ENCODE measurements at places on chromosomes 1 and 21.

- DNase-seq, result no peak
Measured at GRCh38 chr1:35173909-35174540, 18.9 kb downstream of the SFPQ start.

DNA sequence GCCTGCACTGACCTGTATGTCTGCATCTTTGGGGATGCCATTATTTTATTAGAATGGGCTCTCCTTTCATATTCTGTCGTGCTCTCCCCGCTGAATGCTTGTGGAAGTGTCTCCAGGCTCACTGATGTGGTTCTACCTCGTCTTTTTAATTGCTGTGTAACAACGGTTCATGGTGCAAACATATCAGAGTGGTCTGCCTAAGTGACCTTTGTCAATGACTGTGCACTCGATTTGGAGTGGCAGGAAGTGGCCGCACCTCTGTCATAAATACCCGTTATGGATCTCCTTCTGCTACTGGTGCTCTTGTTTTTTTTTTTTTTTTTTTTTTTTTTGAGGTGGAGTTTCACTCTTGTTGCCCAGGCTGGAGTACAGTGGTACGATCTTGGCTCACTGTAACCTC lies 38.3 kb downstream of the SPSB1 start:
- DNase-seq, result no peak

GRCh38 chr21:44626262-44626661 lies 631 bp upstream of the KRTAP10-9 start:
- DNase-seq, result no peak

DNA sequence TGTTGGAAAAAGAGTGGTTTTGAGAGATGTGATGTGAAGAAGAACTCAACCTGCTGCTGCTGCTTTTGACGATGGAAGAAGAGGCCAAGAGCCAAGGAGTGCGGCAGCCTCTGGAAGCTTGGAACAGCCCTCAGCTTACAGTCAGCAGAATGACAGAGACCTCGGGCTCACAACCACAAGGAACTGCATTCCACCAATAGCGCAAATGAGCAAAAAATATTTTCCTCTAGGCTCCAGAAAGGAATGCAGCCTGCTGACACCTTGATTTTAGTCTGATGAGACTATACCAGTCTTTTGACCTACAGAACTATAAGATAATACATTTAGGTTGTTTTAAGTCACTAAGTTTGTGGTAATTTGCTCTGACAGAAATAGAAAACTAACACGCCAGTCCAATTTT lies 10.2 kb downstream of the SDHB start:
- no peak for DNase-seq

DNA sequence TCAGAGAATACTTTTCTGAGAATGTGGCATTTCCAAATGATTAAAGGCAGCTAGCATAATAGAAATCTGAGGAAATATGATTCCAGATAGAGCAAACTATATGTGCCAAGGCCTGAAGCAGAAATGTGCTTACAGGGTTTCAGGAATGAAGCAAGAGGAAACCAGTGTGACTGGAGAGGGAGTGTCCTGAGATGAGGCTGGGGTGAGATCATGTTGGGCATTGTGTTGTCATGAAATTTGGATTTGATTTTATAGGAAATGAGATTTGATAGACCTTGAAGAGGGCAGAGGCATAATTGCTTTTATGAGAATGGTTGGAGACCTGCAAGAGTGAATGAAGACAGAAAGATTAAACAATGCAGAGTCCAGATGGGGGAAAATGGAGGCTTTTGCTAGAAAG lies 338.1 kb upstream of the SNX7 start:
- peak; percentile 90 for DNase-seq

DNA sequence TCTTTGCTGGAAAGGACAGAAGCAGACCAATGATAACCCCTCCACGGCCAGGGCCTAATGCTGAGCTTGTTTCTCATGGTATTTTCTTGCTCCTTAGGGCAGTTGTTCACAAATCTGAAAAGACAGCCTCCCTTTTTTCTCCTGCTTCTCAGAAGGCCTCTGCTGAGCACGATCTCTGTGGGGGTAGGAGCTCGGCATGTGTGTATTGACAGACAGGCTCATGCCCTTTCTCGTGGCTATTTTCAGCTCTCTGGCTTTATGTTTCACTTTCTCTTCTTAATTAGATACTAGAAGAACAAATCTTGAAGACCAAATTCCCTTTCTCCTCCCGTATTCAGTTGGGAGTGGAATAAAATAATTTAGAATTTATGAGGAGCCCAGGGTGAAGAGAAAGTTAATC lies 768 bp upstream of the RIIAD1 start:
- DNase-seq, result no peak

- no peak for DNase-seq
Measured at GRCh38 chr1:179042087-179042486, 16.4 kb downstream of the FAM20B start.

- DNase-seq, result no peak
Measured at GRCh38 chr21:40070871-40071270, 203.6 kb downstream of the PCP4 start.

DNA sequence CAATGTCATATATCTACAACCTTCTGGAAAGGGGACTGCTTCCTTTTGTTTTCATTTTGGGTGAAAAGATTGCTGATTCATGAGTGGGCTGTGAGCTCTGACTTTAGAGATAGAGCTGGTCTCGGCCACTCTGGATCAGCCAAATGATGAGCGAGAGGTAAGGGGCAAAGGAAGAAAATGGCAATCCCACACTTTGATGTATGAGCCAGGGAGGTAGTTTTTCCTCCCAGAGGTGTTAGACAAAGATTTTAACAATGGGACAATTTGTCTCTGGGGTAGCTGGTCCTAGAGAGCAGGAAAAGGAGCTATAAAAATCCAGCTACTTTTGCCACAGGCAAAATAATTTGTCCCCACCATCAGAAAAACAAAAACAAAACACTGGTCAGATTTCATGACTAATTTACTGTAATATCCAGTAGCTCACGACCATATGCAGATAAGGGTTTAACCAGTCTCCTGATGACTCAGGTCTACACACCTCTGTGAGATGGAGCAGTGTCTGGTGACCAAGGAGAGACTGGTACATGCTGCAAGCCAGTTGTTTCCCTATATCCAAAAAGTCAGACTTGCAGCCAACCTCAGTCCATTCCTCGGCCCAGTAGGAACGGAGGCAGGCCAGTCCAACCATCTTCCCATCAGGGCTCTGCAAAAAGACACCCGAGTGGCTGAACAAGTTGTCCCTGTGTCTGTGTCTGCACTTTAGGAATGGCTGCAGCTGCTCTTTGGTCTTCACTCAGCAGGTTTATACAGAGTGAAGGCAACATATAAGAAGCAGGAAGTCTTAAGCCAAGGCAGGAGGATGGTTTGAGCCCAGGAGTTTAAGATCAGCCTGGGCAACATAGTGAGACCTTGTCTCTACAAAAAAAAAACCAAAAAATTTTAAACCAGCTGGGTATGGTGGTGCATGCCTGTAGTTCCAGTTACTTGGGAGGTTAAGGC lies 29.2 kb downstream of the DNASE2B start:
- DNase-seq, result no peak

DNA sequence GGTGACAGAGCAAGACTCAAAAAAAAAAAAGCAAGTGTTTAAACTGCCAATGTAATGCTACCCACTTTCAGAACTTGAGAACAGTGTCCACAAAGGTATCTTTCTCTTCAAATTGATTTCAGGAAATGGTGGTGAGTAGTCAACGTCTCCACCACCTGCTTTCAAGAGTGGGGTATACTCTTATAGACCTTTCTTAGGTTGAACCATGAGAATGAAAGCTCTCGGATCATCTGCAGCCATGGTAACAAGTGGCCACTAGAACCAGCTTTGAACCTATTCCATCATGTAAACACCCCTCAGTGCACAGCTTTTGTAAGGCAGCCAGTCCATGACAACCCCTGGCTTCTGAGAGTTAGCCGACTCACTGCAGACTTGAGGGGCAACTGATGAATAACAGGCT lies 107.4 kb downstream of the NTPCR start:
- no peak for DNase-seq

GRCh38 chr1:75265792-75266191 lies 131.6 kb downstream of the LHX8 start:
- DNase-seq, result no peak

DNA sequence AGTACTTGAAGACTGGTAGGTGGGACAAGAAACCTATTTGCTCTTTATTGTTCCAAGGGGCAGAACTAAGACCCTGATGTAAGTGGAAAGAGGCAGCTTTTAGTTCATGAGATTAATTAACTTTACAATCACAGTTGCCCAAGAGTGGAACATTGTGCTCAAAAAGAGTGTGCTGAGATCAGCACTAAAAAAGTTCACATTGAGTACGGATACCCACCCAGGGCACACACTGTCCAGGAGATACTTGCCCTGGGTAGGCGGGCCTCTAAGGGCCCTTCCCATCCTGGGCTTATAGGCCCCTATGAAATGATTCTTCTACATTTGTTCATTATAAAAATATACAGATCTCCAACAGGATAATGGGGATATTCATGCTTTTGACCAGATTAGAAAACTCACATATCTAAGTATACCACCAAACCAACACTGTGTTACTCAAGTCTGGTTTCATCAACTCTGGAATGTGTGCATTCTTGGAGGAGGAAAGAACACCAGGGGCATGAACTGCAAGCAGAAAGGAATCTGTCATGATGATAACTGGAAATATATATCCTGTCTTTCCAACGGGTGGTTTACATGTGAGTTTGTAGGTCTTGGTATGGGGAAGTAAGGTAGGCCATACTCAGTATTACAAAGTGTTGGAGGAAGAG lies 626.2 kb downstream of the SMYD3 start:
- DNase-seq, result peak; percentile 20

GRCh38 chr1:183027791-183028190 lies 4.6 kb downstream of the LAMC1 start:
- DNase-seq, result no peak

GRCh38 chr1:163161337-163161736 lies 41.4 kb downstream of the RGS5 start:
- DNase-seq, result no peak

DNA sequence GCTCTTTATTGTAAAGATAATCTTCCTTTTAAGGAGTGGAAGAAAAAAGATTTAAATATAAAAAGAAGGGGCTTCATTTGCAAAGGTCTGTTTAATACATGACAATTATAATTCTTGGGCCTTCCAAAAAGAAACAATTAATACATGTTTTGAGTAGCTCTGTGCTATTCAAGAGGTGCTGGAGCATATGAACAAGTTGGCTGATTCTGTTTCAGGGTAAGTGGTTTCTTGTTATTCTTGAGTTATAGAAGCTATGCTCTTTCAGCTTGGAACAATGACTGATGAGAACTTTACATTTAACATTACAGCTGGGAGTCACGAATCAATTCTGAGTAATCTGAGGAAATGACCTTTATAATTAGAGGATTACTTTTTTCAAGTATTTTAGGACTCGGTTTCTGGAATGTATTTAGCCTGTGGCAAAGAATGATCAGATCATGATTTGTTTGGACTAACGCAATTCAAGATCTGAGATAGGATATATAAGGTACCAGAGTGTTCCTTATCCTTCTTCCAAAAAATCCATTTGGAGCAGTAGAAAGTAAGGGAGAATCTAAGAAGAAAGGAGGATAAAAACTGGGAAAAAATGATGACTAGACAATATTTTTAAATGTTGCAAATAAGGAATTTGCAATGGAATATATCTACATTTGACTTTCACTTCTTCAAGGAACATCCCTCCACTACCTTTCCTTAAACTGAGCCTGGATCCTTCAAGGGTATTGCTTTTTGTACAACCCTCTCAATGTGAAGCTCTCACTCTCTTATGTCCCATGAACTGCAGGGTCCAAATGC lies 77.1 kb upstream of the KCTD3 start:
- no peak for DNase-seq

- no peak for DNase-seq
Measured at GRCh38 chr1:66768965-66769364, 16.7 kb downstream of the DYNLT5 start.

DNA sequence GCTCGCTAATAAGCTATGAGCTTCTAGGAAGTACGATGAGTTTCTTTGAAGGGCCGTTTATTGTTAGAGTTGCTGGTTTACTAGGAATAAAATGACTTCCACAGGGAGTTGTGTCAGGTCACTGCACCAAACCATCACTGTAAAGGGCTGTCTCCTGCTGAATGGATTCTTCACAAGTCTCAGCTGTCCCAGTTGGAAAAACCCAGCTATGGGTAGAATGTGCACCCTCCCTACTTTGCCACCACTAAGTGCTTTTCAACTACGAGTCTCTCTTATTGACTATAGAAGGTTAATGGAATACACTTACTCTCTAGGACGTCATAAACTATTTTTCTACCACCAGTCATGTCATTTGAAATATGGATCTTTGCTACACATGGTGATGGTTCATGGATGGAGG lies 94.8 kb upstream of the BMP8A start:
- DNase-seq, result no peak

DNA sequence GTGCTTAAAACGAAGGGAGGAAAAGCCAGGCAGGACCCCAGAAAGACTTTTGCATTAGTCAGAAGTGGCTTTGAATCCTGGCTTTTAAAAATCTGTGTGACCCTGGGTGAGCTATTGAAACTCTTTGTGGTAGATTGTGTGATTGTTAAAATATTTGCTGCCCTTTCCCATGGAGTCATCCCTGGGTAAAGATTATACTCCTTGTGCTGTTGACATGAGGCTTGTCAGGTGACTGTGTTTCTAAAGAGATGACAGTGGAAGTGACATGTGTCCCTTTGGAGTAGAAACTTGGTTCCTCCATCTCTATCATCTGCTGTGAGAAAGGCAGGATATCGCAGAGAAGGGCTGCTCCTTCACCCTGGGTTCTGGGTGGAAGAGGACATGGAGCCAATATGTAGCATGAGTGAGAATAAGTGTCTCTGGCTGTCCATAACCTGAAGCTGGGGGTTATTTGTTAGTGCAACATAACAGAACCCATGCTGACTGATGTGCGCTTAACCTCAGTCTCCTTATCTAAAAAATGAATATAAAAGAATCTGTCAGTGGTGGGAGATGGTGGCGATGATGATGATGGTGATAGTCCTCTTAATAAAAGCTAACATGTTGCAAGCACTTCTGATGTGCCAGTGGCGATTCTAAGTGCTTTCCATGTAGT lies 187.6 kb downstream of the RHOU start:
- no peak for DNase-seq

GRCh38 chr1:52600533-52601179 lies 1.5 kb upstream of the GPX7 start:
- DNase-seq, result no peak

DNA sequence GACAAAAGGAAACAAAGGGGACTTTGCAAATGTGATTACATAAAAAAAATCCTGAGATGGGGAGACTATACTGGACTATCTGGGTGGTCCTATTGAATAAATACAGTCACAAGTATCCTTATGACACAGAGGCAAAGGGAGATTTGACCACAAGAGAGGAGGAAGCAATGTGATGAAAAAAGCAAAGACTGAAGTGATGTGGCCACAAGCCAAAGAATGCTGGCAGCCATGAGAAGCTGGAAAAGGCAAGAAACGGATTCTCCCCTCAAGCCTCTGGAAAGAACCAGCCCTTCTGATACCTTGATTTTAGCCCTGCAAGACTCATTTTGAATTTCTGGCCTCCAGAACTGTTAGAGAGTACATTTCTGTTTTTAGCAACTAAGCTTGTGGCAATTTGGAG lies 36.4 kb downstream of the OLFML2B start:
- DNase-seq, result no peak

Data from HS-27A (cell line).